Ascending aorta (tissue), 2 donors: ENCODE measurements at places on chromosomes 7 and 10.

DNA sequence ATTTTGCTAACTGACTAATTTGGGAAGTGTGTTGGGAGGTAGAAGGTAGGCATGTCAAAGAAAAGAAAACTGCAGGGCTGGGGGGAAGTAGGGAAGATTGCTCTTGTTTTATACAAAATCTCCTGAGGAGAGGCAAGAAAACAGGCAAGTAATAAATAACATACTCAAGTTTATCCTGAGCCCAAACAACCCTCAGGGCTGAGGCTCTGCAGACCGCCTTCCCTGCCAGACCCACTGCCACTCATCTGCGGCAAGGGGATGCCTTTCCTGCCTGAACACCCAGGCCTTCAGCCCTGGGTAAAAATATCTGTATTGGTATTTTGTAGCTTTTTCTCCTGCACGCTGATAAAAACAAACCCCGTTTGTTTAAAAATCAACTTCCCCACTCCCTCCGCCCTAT lies 399.8 kb upstream of the NFE2L3 start:
- DNase-seq, result no peak

DNA sequence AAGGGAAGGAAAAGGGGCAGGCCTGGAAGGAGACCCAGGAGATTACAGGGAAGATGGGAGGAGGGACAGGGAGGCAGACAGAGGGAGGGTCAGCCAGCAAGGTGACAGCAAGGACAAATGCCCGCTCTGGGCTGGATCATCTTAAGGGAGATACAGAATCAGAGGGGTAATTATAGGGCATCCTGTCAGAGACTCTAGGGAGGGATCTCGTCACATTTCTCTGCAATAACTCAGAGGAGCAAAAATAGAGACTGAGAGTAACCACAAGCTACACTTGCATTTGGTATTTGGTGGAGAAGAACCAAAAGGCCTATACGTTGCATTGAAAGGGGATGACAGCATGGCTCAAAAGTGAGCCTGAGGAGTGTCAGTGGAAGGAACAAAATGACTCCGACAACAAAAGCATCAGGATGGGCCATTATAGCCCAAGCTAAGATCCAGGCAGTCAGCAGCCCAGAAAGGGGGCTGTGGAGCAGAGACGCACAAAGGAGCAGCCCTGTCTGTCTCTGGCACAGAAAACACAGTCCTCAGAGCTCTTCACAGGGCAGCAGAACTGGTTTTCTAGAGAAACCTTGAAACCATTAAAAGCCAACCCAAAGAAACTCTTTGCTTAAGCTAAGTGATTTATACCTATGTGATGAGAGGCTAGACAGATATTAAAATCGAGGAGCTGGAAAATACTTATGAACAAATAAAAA lies 430.2 kb upstream of the VSTM2A start:
- no peak for DNase-seq

- DNase-seq, result no peak
Measured at GRCh38 chr7:2102375-2102723, 130.4 kb downstream of the MAD1L1 start.

GRCh38 chr10:99326871-99327270 lies 2.3 kb upstream of the CNNM1 start:
- no peak for DNase-seq

DNA sequence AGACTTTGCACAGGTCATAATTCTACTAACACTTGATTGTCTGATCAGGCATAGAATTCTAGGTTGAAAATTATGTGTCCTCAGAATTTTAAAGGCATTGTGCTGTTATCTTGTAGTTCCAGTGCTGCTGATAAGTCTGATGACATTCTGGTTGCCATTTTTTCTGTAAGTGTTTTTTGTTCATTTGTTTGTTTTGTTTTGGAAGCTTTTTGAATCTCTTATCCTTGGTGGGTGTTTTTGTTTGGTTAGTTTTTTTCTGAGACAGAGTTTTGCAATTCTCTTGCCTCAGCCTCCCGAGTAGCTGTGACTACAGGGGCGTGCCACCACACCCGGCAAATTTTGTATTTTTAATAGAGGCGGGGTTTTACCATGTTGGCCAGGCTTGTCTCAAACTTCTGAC lies 178.9 kb downstream of the CCDC71L start:
- DNase-seq, result no peak

GRCh38 chr7:43876241-43876640 lies 6.9 kb upstream of the MRPS24 start:
- DNase-seq, result no peak

DNA sequence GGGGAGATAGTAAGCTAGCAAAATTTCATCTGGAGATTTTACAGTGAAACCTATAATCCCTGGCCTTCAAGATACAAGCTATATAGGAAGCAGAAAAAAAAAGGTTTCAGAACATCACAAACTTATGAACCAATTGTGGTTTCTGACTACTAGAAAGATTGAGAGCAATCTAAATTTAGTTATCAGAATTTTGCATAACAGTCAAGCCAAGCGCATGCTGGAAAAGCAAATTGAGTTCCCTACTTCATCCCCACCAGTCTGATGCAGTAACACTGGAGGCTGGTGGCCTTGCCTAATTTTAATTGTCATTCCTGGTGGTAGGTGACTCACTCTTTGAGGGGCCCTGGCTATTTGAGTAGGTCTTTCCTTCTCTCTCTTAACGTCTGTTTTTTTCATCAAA lies 46.3 kb upstream of the ELMO1 start:
- no peak for DNase-seq

DNA sequence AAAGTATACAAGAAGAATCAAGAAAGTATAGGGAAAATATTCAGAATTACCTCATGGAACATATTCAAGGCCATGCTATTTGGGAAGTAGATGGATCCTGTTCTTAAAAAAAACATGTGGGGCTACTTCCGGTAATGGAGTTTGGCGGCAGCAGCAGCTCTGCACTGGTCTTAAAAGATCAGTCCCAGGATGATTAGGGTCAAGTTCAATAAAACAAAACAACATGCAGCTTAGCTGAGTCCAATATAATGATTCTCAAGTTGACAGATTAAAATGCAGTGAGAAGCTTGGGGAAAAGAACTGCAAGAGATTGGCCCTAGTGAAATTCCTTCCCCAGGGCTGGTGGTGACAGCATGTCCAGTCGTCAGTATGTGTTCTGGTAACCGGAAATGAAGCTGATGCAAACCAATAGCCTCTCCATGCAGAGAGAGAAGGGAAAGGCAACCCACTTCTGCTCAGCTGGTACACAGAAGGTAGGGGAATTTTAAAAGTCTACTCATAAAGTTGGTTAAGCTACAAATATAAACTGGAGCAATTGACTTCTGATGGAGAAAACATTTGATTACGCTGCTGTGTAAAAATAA lies 305.1 kb upstream of the IMMP2L start:
- DNase-seq, result no peak

GRCh38 chr10:73207883-73208282 lies 39.2 kb downstream of the DNAJC9 start:
- no peak for DNase-seq

DNA sequence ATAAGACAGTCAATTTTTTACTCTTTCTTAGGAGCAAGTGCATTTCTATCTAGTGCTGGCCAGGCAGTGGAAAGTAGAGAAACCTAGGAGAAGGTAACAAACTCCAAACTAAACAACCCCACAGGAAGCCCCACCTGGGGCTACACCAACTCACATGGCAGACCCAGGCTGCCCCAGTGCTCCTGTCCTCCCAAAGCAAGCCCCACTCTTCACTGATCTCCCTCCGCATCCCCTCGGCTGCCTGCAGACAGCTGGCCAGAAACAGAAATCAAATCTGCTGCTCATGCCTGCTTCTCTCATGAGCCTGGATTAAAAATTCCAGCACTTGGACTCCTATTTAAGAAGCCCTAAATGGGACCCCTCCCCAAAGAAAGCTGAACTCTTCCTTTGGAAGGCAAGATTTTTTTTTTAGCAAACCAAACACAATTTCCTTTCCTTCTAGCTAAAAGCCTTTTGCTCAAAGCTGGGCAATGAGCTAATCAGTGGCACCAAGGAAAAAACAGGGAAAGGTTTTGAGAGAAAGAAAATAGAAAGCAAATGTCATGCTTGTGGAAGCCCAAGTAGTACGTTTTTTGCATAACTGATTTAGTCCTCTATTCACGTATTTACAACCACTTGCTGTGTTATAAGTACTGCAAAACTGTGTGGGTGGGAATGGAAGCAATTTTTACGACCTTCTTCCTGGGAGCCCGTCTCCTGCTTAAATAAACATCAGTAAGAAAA lies 10.8 kb downstream of the PDE1C start:
- DNase-seq, result no peak

DNA sequence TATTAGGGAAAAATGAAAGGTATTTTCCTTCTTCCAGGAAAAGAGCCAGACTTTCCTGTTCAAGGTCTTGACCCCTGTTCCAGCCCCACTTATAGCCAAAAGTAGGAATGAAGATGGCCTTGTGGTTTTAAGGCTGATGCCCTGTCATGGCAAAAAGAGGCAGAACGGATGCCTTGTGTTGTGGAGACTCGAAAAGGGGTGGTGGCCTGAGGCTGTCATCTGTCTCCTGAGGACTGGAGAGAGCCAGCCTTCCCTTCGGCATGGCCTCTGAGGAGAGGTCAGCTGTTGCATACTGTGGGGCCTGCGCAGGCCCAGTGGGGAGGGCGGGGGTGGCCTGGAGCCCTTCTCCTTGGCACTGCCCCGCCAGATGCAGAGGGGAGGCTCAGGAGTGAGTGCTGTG lies 166.0 kb upstream of the EEPD1 start:
- DNase-seq, result no peak

DNA sequence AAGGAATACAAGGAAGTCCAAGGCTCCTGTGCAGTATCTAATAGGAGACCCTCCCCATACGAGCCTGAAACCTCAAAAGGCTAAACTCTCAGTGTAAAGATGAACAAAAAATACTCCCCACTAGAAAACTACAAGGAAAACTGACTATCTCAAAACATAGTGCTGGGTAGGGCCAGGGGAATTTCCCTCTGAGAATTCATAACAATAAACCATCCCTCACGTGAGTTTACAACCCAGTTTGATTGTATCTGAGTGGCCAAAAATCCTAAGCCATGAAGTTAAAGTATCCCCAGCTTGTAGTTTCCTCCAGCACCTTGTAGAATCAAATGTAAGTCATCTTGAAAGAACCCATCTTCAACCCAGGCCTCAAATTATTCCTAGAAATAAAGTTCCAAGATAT lies 293.4 kb downstream of the CELF2 start:
- no peak for DNase-seq

GRCh38 chr7:20223356-20223755 lies 6.2 kb upstream of the MACC1 start:
- no peak for DNase-seq

- DNase-seq, result no peak
Measured at GRCh38 chr7:132255115-132255797, 321.0 kb downstream of the PLXNA4 start.

DNA sequence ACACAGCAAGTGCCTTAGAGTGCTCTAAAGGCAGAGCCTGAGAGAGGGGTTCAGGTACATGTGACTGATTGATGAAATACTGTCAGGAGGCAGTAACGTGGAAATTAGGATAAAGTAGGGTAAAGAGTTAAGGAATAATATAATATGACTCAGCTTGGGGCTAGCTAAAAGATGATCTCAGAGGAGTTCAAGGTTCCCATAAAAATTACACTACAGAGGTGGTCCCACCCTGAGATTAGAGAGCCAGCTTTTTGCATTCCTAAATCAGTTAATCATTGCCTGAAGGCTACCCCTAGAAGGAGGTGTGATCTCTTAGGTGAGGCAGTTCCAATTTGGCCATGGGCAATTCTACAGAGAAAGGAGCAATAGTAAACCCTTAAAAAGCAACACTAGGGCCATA lies 5.8 kb downstream of the LIPJ start:
- DNase-seq, result no peak

DNA sequence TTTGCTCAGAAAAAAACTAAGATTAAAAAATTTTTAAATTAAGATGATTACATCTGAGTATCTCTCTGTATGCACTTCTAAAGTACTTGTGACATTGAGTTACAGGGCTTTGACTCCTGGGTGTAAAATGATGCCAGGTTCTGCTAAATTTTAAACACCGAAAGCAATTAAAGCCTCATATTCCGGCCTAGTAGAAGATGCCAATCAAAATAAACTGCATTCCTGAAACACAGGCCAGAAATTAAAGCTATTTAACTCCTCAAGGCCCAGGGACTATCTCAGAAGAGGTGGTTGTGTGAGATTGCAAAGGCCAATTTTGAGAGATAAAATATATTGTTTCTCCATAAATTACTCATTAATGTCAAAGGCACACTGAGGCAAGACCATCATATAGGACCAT lies 388.3 kb downstream of the KIF20B start:
- no peak for DNase-seq

DNA sequence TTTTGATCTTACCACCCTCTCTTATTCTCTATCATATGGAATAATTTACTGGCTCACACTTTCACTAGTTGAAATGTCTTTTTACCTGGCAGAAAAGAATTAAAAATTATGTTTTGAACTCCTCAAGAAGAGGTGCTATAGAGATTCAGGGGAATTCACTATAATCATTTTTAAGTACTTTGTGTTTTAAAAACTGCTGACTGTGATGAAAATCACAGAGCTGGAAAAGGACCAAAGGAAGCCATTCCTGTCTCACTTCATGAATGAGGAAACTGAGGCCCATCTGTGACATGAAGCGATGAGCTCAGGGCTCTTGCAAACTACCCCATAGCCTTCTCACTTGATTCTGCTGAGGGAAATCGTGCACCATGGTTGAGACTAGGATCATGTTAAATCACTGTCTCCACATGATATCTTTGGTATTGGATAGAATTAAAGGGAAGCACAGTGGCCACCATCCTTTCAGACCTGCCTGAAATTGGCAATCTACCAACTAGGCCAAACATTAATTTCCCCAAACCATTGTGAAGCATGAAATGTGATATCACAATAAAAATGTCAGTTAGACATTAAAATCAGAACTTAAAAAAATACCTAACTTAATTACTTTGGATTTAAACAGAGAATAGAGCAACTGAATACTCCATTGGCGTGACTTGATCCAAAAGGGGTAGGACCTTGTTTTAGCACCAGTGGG lies 141.0 kb downstream of the FZD1 start:
- DNase-seq, result no peak

DNA sequence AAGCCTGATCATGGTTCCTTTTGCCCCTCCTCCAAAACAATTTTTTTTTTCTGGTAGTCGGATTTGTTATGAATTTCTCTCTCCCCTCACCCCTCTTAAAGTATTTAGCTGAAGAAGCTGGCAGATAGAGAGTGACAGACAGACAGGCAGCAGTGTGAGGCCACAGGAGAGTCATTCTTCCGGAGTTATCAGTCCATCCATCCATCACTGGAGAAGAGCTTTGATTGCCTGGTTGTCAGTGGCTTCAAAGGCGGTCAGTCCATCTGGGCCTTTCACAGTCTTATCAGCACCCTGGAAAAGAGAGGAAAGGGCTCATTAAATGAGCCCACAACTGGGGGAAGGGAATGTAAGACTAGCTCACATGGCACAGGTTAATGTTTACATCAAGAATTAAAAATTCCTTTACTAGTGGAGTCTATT lies 47.4 kb downstream of the MTPN start:
- no peak for DNase-seq

- DNase-seq, result no peak
Measured at GRCh38 chr7:74066626-74067025, 17.0 kb upstream of the LIMK1 start.

GRCh38 chr7:84070770-84071169 lies 123.8 kb downstream of the SEMA3A start:
- DNase-seq, result no peak
